Dermis blood vessel endothelial cell (primary cell): ENCODE measurements at places on chromosomes 4 and X. TPM values are rescaled to one million over a fixed set of nuclear protein-coding genes. Genes with fewer than 3 reads are reported as not detected.

GRCh38 chr4:657834-658667, 16.0 kb downstream of the ATP5ME start:
- DNase-seq: no peak

- DNase-seq: no peak
Observed at GRCh38 chrX:127011629-127012028, 192.1 kb downstream of the PRR32 start.

GRCh38 chrX:17377091-17377717, 2.2 kb downstream of the NHS start:
- DNase-seq: no peak

DNA sequence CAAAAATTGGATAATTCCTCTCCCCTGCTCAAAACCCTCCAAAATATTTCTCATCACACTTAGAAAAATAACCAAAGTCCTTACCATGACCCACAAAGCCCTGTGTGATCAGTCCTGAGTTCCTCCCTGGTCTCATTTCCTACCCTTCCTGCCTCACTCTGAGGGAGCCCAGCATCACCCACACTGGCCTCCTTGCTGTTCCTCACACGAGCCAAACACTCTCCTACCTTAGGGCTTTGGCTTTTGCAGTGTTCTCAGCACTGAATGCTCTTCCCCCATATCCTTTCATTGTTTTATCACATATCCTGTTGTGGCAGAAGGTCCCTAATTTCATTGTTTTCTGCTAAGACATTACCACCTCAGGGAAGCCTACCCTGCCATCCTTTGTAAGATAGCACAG, 12.2 kb downstream of the MGAT4D start:
- DNase-seq: peak; percentile 28

DNA sequence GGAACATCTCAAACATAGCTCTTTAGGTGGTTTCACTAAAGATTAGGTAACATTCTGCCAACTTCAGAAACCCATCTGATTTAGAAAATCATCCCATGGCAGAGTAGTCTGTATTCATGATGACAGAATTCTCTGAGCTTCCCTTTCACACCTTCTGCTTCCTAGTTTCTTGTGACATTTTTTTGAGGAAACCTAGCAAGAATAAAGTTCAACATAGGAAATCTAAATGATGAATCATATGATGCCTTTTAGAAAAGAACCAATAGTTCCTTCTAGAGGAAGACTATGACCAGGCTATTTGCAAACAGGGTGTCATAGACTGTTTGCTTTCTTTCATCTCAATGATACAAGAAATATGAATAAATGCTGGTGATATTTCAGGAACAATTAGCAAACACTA, 49.8 kb upstream of the CAMK2D start:
- no peak for DNase-seq

DNA sequence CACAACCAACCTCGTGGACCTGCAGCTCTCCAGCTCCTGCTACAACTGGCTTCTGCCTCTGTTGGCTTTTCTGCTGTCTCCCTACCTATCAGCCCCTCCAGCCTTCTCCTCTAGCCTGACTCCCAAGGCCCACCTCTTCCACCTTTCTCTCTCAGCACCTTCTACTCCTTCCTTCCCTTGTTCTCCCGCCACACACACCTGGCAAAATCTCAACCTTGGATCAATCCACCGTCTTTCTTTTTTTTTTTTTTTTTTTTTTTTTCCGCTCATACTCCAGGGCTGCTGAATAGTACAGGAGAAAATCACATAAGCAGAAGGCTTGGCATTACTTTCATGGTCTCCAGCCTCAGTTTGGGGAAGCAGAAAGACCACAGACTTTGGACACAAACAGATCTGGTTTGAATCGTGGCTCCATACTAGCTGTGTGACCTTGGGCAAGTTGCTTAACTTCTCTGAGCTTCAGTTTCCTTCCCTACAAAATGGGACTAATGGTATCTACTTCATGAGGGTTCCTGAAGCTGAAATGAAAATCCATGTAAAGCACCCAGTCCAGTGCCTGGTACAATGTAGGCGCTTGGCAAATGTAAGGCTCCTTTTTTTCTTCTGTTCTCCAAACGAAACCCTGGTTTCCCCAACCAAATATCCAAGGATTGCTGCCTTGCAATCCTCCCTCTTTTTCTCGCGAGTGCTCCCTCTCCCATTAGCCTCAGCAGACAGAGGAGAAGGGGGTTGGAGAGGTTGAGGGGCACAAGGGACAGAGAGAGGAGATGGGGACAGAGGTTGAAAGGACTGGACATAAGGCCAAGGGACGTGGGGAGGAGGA, 1.7 kb downstream of the FGD1 start:
- no peak for DNase-seq

- DNase-seq: no peak
Observed at GRCh38 chr4:98728871-98729270, 70.5 kb upstream of the TSPAN5 start.

DNA sequence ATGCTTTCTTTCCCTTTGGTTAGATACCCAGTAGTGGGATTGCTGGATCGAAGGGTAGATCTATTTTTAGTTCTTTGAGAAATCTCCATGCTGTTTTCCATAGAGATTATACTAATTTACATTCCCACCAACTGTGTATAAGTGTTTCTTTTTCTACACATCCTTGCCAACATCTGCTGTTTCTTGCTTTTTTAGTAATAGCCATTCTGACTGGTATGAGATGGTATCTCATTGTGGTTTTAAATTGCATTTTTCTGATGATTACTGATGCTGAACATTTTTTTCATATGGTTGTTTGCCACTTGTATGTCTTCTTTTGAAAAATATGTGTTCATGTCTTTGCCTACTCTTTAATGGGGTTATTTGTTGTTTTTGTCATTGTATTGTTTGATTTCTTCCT, 6.6 kb upstream of the AGA start:
- no peak for DNase-seq

DNA sequence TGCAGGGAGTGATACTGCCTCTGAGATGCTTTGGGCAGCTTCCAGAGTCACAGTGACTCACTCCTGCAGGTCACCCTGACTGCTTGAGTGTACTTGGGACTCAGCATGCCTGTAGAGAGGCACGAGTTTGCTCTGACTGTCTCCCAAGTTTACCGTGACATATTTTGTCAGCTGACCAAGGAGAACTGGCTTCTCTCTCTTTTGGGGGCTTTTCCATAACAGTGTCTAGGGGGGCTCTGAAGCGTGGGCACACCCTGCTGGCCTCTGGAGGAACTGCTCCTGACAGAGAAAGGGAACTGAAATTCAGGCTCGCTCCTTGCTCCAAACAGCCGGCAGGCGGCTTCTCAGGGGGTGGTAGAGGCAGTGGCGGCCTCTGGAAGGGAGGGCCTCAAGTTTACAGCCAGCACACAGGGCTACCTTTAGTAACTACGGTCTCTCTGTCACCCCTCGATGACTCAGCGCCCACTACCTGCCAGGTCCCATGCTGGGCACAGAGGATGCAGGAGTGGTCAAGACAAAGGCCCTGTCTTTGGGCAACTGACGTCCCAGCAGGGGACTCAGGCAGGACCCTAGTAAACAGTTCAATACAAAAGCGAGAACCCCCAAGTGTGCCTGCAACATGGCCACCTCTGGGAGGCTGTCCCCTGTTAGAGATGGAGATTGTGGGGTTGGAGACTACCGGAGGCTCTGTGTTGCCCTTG, 17.8 kb downstream of the ZNF185 start:
- DNase-seq: peak; percentile 43

DNA sequence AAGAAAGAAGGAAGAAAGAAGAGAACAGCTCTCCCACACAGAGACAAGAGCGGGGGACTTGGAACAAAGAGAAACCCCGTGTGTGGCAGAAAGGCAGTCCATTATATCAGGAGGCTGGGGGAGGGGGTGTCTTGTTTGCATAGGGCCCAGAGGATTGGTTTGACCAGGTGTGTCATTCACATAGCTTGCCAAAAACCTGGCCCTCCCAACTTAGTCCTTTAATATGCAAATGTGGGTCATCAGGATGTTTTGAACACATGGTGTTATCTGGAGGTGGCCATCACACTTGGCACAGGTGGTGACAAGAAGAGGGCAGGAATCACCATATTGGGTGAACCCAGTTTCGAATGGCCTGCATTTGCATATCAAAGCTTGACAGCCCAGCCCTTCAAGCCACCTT, 111.7 kb downstream of the LINC00632 start:
- DNase-seq: no peak

GRCh38 chr4:181874602-181875001, 368.6 kb upstream of the TENM3 start:
- no peak for DNase-seq

DNA sequence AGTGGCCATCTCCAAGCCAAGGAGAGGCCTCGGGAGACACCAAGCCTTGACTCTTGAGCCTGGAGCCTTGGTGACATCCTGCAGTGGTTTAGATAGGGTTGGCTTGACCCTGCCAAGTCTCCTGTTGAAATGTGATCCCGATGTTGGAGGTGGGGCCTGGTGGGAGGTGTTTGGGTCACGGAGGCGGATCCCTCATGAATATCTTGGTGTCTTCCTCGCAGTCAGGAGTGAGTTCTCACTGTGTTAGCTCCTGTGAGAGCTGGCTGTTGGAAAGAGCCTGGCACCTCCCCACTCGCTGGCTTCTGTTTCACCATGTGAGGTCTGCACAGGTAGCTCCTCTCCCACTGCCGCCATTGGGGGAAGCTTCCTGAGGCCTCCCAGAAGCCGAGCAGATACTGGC, 38.8 kb downstream of the ADRA2C start:
- DNase-seq: no peak

The SULT1B1 gene
- total RNA-seq: 2.4 and 12.6 TPM in 2 replicates

The OTC gene
- 2.4 and 4.5 TPM in 2 replicates for total RNA-seq

The UXT gene
- 58.9 and 95.6 TPM in 2 replicates for total RNA-seq

The PARM1 gene
- total RNA-seq: under 0.01 and 0.09 TPM in 2 replicates

The PABPC1L2A gene
- total RNA-seq: not detected in 2 replicates

The COL4A6 gene
- total RNA-seq: 0.68 and 1.3 TPM in 2 replicates
